ENCODE measurements at places on chromosomes 6 and 20.

GRCh38 chr6:16306334-16306733, 67.9 kb downstream of the GMPR start:
- no peak for DNase-seq
- H3K27me3 ChIP-seq: no peaks in the 10 kb centered on the region
- no peak overlapping the region for H3K27ac ChIP-seq
- H3K36me3 ChIP-seq: peaks cover 18% of the 10 kb centered on the region

DNA sequence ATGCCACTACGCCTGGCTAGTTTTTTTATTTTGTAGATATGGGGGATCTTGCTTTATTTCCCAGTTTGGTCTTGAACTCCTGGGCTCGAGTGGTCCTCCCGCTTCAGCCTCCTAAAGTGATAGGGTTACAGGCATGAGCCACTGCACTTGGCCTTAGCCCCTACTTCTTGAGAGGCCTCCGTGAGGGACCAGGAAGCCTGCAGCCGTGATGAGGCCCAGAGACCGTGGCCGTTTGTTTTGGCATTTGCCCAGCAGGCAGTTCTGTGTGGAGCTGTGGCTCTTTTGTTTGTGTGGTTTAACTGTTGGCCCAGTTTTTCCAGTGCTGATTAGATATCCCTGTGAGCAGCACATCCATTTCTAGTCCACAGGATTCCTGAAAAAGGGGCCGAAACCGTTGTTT, 39.8 kb downstream of the SRSF3 start:
- H3K27me3 ChIP-seq: no peaks in the 10 kb centered on the region
- no peaks in the 10 kb centered on the region for H3K4me1 ChIP-seq

- no peak for DNase-seq
- no peaks in the 10 kb centered on the region for H3K36me3 ChIP-seq
- H3K4me1 ChIP-seq: peaks cover 7% of the 10 kb centered on the region
- H3K27ac ChIP-seq: no peak overlapping the region
- H3K27me3 ChIP-seq: peaks cover 11% of the 10 kb centered on the region
- no peak overlapping the region for H3K4me3 ChIP-seq
Observed at GRCh38 chr6:116467096-116467495, 5.9 kb downstream of the CALHM6 start.

- H3K4me1 ChIP-seq: peaks cover 9% of the 10 kb centered on the region
- no peak overlapping the region for H3K4me3 ChIP-seq
- H3K27ac ChIP-seq: no peak overlapping the region
- no peak for DNase-seq
Observed at GRCh38 chr6:75492386-75493153, 1.0 kb downstream of the FILIP1 start.

- H3K4me3 ChIP-seq: no peak overlapping the region
- H3K27ac ChIP-seq: no peak overlapping the region
- no peaks in the 10 kb centered on the region for H3K27me3 ChIP-seq
- no peaks in the 10 kb centered on the region for H3K4me1 ChIP-seq
- DNase-seq: no peak
Observed at GRCh38 chr6:66838764-66839163, 1131.7 kb upstream of the EYS start.

DNA sequence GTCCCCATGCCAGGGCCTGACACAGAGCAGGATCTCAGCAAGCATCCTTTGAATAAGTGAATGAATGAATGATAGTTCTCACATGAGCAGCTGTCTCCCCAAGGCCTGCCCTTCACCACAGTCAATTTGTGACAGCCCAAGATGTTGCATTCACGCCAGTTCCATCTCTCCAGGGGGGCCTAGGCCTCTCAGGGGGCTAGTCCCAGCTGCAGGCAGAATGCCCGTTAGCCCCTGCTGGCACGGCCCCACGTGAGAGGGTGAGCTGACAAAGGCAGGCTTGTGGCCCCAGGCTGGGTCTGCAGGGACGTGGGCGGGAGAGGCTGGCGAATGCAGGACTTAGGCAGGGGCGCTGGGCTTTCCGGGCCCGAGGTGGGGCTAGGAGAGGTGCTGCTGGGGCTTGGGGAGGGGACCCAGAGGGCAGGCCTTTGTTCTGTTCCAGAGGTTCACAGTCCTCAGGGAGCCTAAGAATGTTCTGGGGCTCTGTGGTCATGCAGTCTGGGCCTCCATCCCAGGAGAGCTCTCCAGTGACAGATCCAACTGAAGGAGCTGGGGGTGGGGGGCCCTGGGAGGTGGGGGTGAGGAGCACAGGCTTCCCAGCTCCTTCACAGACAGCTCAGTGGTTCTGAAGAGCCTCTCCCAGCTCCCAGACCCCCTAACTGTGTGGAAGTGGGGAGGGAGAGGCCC, 30.5 kb upstream of the TLDC2 start:
- peak overlapping the region; percentile 55 for H3K27ac ChIP-seq
- H3K4me1 ChIP-seq: peaks cover 35% of the 10 kb centered on the region
- H3K36me3 ChIP-seq: no peaks in the 10 kb centered on the region
- no peak for DNase-seq
- H3K27me3 ChIP-seq: no peaks in the 10 kb centered on the region

- H3K27ac ChIP-seq: no peak within 1 kb of the TSS
- H3K4me3 ChIP-seq: no peak within 1 kb of the TSS
- peaks cover 10% of the 10 kb centered on the region for H3K4me1 ChIP-seq
- H3K36me3 ChIP-seq: peaks cover under 1% of the 10 kb centered on the region
- no peak for DNase-seq
Observed at GRCh38 chr20:23490817-23491216, at the start of gene CST8. Gene CST8 (plus strand): TSS chr20:23491117. CDS start chr20:23491668, 551 bp downstream.

GRCh38 chr6:126812010-126812409, 306.5 kb upstream of the RSPO3 start:
- no peak overlapping the region for H3K4me3 ChIP-seq
- DNase-seq: no peak
- no peak overlapping the region for H3K27ac ChIP-seq
- no peaks in the 10 kb centered on the region for H3K27me3 ChIP-seq

DNA sequence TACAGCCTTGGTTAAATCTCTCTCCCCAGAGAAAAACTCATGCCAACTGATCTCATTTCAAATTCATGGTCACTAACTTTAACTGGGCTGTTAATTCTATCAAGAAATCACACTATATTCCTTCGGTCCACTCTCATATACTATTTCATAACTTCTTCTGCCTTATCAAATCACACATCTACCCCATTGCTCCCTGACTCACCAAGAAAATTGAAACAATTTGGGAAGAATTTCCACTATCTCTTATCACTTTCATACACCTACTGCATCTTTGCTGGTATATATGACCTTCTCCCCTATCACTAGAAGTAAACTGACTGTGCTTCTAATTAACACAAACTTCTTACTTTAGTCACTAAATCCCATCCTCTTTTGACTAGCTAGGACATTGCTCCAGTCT, 102.3 kb downstream of the FILIP1 start:
- DNase-seq: no peak
- H3K27ac ChIP-seq: no peak overlapping the region
- peaks cover 6% of the 10 kb centered on the region for H3K27me3 ChIP-seq
- no peak overlapping the region for H3K4me3 ChIP-seq
- no peaks in the 10 kb centered on the region for H3K4me1 ChIP-seq

- no peak for DNase-seq
- no peaks in the 10 kb centered on the region for H3K4me1 ChIP-seq
- H3K27ac ChIP-seq: no peak overlapping the region
- H3K4me3 ChIP-seq: no peak overlapping the region
Observed at GRCh38 chr6:127178746-127179145, 60.3 kb downstream of the RSPO3 start.

DNA sequence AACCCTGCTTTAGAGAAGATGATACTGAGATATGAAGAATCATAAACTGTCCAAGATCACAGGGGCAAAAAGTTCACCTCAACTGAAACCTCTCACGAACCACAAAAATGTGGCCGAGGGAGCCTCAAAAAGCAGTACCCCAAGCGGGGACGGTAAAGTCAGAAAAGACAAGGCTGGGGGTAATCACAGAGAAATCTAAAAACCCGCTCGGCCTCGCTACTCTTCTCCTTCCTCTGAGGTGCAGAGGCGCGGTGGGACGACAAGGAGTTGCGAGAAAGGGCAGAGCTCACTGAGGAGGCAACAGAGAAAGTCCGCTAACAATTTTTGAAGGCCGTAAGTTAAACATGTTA, 356 bp upstream of the IRAK1BP1 start:
- H3K4me3 ChIP-seq: peak overlapping the region; percentile 97
- no peak for DNase-seq

DNA sequence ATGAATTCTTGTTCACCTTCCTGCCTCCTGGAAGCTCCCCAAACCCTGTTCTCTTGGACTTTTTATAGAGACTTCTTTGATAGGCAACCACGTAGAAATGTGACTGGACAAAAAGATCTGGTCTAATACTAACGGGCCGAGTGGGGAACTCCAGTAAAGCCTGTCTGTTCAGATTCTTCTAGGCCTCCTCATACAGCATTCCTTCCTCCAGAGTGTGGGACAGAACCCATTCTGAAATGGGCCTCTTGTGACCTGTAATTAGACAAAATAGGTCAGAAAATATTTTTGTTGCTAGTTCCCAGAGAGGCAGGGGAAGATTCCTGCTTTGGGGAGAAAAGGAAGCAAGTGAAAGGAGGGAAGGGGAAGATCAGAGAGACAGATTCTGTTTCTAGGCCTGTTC, 374.3 kb downstream of the CDH26 start:
- H3K27me3 ChIP-seq: no peaks in the 10 kb centered on the region
- no peak for DNase-seq
- H3K27ac ChIP-seq: no peak overlapping the region
- no peak overlapping the region for H3K4me3 ChIP-seq
- H3K36me3 ChIP-seq: no peaks in the 10 kb centered on the region

DNA sequence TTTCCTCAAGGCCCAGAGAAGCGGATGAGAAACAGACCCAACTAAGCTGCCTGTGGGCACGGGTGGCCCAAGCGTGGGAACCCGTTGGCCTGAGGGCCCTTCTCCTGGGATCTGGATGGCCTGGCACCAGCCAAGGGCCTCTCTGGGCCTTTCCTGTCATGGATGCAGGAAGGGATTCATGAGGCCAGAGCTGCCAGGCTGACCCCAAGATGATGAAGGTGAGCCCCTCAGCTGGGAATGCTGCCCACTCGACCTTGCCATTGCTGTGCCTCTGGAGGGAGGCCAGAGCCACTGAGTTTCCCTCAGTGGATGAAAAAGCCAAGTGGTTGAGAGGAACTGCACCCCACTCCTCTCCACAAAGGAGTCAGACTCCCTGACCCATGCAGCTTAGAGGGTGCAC, 171.2 kb downstream of the VEGFA start:
- H3K27me3 ChIP-seq: no peaks in the 10 kb centered on the region
- no peak overlapping the region for H3K4me3 ChIP-seq
- H3K36me3 ChIP-seq: peaks cover 2% of the 10 kb centered on the region
- no peak overlapping the region for H3K27ac ChIP-seq
- no peaks in the 10 kb centered on the region for H3K4me1 ChIP-seq

DNA sequence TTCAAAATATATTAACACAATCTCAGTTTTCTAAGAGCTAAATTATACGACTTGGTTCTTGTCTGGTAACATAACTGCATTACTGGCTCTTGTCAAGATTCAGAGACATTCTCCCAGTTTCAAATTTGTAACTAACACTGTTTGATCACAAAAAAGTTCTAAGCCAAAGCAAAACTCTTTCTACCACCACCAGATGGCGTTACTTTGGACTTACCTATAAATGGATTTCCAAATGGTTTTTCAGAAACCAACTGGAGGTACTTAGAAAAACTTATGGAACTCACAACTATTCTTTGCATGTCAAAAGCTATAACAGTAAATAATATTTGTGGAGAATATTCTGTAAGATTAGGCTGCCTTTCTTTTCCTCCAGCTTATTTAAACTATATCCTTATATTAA, 34.2 kb upstream of the GFRAL start:
- H3K27me3 ChIP-seq: no peaks in the 10 kb centered on the region
- DNase-seq: no peak
- H3K4me1 ChIP-seq: no peaks in the 10 kb centered on the region
